Hippocampal formation (tissue), 2 donors: ENCODE measurements at places on chromosomes 7 and 10.

DNA sequence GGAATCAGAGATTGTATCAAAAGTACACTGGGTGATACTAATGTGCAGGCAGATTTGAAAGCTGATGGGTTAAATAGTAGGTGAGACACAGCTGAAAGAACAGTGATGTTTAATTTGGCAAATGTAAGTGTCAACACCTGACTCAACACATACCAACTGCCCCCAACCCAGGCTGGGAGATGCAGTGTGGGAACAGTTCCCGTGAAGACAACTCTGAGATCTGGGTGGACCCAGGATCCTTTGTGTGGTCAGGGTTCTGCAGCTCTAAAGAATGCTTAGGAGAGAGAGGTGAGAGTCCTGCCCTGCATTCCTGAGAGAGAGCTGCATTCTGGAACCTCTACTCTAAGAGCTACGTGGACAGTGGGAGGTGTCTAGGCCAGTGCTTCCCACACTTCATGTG is 479.7 kb downstream of the RPS24 start:
- no peak for DNase-seq

- no peak for DNase-seq
These were observed 159.3 kb downstream of the TNS3 start for GRCh38 chr7:47422611-47423010.

GRCh38 chr10:95414844-95415485 is 124.2 kb upstream of the PDLIM1 start:
- DNase-seq: peak; percentile 81

DNA sequence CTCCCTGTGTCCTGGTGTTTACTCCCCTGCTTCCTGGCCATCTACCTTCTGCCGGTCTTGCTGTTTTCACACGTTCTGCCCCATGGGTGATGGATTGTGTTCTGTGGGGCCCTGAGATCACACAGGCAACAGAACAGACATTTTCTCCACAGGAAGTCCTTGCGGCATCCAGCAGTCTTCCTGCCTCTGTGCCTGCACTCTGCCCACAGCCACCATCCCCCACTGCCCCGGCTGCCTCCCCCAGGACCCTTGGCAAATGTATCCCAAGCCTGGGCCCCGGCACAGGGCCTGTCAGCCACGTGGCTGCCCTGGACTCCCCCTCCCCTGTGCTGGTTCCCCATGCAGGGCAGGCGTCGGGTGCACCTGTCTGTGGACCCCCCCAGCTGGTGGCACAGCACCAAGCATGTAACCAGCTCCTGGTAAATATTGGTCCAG is 184.2 kb downstream of the WDR37 start:
- no peak for DNase-seq

DNA sequence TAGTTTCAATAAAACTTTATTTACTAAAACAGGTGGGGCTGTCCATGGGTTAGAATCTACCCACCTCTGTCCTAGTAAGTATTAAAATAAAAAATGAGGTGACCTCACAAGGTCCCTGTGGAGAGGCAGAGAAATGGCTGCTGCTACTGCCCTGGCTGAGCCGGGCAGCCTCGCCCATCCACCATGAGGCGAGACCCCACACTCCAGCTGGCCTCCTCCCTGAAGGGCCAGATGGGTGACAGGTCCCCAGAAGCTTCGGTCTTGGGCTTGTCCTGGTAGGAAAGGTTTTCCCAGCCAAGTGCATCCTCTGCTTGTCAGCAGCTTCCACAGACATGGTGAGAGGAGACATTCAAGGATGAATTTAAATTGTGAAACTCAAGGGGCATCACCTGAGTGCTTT is 565.8 kb downstream of the PTPRN2 start:
- no peak for DNase-seq

GRCh38 chr7:81666209-81666608 is 103.6 kb downstream of the HGF start:
- DNase-seq: no peak

- no peak for DNase-seq
These were observed 18.0 kb upstream of the RSU1 start for GRCh38 chr10:16835228-16835627.

DNA sequence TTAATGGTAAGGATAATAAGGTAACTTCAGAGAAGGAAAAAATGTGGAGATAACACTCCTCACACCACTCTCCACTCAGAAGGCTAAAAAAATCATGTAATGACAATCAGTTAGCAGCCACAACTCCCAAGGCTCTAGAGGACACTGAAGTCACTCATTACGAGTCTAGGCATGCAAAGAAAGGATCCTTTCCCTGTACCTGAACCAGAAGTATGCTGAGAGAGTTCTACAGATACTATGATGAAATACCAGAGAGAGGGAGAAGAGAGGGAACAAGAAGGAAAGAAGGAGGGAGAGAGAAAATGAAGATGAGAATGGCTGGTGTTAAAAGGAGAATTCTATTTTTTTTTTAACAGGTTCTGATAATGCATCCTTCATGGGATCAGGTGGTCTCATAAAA is 224.3 kb upstream of the PLXNA4 start:
- DNase-seq: no peak

DNA sequence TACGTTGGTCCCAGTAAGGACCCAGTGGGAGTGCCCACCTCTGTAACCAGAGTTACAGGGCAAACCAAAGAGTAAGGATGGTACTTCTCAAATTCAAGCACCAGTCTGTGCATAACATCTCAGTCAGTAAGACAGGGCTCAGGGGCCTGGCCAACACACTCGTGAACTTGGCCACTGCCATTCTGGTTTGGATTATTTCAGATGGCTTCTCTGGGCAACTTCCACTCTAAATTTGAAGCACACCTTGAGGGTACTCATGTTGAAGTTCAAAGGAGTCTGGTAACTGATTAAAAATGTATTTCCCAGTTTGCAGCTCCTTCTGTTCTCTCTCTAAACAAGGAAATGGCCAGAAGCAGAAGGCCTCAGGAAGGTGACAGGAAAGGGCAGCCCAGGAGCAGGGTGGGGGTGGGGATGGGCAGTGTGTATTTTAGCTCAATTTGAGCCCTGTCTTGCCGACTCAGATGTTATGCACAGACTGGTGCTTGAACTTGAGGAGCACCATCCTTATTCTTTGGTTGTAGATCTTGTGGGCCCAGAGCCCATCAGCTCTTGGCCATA is 107.3 kb upstream of the GLI3 start:
- no peak for DNase-seq
